Right atrium auricular region (tissue), 2 donors: ENCODE measurements at places on chromosomes 11 and 22. TPM values are rescaled to one million over a fixed set of nuclear protein-coding genes. Genes with fewer than 3 reads are reported as not detected.

DNA sequence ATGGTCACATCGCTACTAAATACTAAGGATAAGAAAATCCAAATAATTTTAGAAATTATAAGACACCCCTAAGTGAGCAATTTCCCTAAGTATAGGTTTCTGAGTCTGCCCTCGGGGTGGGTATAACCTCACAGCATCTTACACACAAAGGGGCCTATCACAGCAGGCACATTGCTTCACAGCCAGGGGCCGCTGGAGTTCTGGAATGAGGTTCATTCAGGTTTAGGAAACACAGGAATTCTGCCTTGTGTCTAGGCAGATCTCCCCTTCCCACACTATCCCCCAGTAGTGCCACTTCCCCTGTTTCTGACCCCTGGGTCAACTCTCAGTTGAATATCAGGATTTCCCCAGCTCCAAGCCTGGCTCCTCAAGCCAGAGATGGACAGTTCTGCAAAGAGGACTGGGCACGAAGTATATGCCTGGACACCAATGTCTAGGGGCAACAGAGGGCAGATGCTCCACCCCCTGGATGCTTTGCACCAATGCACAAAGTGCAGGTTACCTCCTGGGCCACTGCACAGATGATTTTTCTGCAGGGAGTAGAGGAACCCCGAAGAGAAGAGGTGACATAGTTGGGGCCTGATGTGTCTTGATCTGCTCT lies 11.4 kb downstream of the TUBA8 start:
- no peak for DNase-seq

DNA sequence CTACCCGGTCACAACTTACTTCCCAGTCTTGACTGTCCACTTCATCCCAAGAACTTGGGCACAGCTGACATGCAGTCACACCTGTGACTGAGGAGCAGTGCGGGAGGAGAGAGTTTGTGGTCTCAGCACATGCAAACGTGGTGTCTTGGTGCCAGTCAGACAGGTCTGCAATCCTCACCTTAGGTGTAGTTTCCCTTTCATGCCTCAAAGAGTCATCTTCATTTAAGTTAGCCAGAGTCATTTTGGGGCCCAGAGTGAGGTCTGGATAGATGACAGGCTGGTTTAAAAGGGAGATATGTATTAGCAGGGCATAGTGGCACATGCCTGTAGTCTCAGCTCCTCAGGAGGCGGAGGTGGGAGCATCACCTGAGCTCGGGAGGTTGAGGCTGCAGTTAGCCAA lies 108.5 kb upstream of the SORL1-AS1 start:
- DNase-seq, result no peak

GRCh38 chr11:78808923-78809322 lies 234.3 kb upstream of the NARS2 start:
- no peak for DNase-seq

DNA sequence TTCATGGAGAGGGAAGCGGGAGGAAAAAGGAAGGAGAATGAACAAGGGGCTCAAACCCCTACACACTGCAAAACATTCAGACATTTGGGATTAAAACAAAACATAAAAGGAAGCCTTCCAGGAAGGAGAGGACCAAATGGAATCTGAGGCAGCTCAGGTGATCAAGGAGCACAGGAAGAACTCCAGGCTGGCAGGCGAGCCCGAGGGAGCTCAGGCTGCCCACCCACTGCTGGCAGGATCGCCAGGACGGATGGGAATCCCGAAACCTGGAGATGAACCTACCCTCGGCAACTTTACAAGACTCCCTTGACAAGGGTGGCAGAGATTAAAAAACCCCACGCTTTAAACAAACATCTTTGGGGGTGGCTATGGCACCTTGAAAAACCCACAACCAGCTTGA lies 5.0 kb upstream of the PYGM start:
- no peak for DNase-seq

DNA sequence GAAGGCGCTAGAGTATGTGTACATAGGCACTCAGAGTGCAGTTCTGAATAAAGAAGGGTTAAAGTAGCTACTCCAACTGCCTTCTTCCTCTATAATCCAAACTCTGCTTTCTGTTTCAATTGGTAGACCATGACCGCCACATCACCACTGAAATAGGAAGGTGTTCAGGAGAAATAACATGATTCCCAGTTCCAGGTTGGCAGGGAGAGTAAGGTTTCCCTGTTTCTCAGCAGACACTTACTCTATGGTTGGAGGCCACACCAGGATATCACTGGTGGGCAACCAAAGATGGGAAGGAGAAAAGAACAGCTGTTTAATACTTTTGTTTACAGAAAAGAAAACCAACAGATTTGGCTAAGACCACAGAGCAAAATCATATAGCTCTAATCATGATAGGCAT lies 37.9 kb downstream of the PAK1 start:
- DNase-seq, result no peak

GRCh38 chr22:31628362-31628761 lies 33.7 kb downstream of the PISD start:
- DNase-seq, result no peak

DNA sequence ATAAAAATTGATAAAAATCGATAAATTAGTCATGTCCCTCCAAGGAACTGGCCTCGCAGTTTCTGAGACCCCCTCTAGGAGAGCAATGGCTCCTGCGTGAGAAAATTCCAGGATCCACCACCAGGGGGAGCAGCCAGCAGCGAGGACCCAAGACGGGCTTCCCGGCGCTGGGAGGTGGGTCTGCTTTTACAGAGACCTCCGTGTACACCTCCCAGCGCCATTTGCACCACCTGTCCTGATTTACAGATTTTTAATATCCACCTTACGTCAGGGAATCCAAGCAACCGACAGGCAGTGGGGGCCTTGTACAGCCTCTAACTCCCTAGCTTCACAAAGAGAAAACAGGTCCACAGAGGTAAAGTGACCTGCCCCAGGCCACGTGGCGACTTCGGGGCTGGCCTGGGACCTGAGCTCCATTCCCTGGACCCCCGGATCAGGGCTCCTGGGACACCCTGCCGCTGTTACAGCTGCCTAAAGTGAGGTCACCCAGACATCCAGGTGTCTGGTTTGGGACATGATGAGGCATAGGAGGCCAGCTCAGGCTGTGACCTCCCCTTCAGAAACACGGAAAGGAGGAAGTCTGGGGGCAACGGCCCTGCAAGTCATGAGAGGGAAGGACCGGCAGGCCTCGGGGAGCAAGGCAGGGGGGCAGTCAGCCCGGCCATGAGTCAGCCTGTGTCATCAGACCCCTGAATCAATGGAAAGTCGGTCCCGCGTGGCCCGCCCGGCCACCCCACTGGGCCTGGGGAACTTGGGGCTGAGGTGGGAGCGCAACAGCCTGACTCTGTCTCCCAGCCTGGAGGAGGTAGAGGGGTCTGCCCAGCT lies 3.5 kb downstream of the OSM start:
- DNase-seq, result peak; percentile 70

GRCh38 chr11:13343931-13344717 lies 66.5 kb downstream of the BMAL1 start:
- peak; percentile 74 for DNase-seq

GRCh38 chr22:36465232-36466021 lies 16.0 kb downstream of the TXN2 start:
- DNase-seq, result peak; percentile 85

DNA sequence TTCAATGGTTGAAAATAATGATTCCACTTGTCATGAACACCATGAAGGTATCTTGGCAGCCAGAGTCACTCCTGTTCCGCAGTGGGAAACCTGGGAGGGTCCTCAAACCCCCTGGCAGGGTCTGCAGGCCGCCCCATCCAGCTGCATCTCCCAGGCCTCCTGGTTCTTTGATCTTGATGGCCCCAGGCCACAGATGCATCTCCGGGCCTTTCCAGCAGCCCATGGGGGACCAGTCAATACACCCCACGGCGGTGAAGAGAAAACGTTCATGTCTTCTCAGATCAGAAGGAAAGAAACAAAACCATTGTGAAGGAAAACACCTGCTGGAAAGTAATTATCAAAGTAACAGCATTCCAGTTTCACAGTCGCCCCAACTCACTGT lies 1.8 kb upstream of the TTLL8 start:
- no peak for DNase-seq

DNA sequence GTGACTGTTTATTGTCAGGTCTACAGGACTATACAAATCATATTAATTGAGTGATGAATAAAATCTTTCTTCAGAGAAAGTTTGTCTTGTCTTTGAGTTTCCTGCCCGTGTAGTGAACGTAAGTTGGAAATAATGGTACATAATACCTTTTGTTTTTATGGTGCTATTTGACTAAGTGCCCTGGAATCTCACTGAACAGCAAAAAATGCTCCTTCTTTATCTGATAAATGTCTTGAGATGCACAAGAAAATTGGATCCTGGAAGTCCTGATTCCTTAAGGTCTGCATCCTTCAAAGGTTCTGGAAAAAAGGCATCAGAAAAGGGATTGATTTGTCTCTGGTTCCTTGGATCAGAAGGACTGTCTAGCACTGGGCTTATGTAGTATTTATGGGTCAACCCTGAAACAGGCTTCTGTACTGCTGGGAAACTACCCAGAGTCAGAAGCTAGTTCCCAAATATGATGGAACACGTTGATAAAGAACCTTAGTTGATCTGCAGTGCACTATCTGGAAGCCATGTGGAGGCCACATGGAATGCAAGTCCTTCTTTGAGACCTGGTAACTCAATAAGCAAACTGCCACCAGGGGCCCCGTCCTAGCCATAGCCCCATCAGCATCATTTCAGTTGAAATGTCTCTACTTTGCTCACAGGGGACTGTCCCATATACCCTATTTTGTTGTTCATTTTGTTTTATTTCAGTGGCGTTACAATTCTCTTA lies 100.6 kb upstream of the CD44 start:
- DNase-seq, result no peak

GRCh38 chr11:120056301-120057027 lies 81.4 kb downstream of the TRIM29 start:
- peak; percentile 54 for DNase-seq

GRCh38 chr11:13152736-13153541 lies 124.7 kb upstream of the BMAL1 start:
- DNase-seq, result no peak

GRCh38 chr11:27330633-27331270 lies 32.3 kb downstream of the CCDC34 start:
- no peak for DNase-seq

DNA sequence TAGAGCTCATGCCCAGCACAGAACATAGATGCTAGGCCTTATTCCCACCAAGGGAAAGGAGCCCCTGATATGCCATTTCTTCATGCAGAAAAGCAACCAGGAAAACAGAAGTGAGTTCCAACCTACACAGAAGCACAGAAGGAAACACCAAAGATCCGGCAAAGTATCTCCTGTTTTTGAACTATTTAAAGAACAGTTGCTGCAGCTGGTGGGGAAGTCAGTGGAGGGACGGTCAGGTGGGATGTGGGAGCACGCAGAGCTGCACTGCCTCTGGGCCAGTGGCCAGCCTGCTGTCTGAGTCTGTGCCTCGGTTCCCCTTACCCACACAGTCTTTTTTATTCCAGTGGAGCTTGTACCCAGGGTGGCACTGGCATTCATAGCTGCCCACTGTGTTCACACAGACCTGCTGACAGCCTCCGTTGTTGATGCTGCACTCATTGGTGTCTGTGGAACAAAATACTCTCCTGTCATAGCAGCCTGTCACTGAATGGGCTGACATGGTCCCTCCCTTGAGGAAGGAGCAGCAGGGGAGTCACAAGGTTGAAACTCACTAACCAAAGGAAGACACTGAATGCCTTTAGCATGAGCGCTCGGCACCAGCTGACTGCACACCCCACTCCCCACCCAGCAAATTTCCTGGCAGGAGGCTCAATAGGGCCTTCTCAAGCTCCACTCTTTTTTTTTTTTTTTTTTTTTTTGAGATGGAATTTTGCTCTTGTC lies 37.9 kb downstream of the SCUBE2 start:
- no peak for DNase-seq

DNA sequence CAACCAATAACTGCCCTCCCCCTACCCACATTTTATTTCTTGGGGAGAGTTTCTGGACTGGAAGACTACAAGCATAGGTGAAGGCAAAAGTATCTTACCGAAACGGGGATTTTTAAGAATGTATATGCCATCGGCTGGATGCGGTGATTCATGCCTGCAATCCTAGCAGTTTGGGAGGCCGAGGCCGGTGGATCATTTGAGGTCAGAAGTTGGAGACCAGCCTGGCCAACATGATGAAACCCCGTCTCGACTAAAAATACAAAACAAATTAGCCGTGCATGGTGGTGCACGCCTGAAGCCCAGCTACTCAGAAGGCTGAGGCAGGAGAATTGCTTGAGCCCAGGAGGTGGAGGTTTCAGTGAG lies 20.8 kb upstream of the SLN start:
- DNase-seq, result no peak

GRCh38 chr22:30390974-30391691 lies 3.9 kb upstream of the RNF215 start:
- no peak for DNase-seq

DNA sequence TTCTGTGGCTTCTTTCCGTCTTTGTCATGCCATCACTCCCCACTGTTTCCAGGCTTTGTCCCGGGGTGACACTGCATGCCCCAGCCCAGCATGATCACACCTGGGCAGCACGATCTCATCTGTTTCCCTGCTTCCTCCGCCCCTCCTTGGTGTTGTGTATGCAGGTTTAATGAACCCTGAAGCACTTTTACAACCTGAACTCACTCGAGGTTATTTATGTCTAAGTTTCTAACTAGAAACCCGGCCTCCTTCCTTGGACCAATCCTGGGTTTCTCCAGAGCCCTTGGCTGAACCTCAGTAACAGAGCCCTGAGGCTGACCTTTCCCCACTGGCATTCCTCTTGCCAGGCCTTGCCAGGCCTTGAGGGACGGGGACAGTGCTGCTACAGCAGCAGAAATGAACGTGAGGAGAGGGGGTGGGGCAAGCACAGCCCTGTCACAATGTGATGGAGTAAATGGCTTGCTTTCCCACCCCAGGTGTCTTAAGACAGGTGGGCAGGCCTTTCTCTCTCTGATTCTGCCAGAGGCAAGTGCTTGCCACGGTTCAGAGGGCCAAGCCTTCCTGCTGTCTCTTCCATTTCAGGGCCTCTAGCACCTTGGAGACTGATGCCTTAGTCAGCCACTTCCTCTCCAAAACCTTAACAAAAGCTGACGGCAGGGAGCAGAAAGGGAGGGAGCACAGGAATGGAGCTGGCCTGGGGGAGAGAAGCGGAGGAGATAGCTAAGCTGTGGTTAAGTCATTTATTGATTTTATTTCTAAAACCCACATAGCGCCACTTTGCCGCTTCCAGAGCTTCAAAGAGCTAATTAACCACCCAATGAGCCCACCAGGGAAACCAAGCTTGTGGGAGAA lies 3.1 kb upstream of the PYGM start:
- no peak for DNase-seq

- no peak for DNase-seq
Observed at GRCh38 chr11:44229624-44230023, 80.3 kb downstream of the ALX4 start.

NEAT1 gene
- total RNA-seq, result 43.7 TPM

CTSF gene
- 124 TPM for total RNA-seq

MMP12 gene
- not detected for total RNA-seq

HTR3B gene
- not detected for total RNA-seq

RBX1 gene
- 43.4 TPM for total RNA-seq

CARNS1 gene
- 9.9 TPM for total RNA-seq

EHF gene
- total RNA-seq, result not detected

RNF214 gene
- 11.0 TPM for total RNA-seq

CCDC116 gene
- total RNA-seq, result not detected

FOSL1 gene
- total RNA-seq, result 4.9 TPM

GP1BB gene
- total RNA-seq, result 34.7 TPM

CASP1 gene
- 6.1 TPM for total RNA-seq
